NCI-H510A (cell line): ENCODE measurements at places on chromosomes 16 and 17.

GRCh38 chr17:83204230-83204725 lies 124.9 kb downstream of the METRNL start:
- no peak for DNase-seq

GRCh38 chr17:71963791-71964190 lies 157.0 kb upstream of the SOX9 start:
- DNase-seq = no peak

DNA sequence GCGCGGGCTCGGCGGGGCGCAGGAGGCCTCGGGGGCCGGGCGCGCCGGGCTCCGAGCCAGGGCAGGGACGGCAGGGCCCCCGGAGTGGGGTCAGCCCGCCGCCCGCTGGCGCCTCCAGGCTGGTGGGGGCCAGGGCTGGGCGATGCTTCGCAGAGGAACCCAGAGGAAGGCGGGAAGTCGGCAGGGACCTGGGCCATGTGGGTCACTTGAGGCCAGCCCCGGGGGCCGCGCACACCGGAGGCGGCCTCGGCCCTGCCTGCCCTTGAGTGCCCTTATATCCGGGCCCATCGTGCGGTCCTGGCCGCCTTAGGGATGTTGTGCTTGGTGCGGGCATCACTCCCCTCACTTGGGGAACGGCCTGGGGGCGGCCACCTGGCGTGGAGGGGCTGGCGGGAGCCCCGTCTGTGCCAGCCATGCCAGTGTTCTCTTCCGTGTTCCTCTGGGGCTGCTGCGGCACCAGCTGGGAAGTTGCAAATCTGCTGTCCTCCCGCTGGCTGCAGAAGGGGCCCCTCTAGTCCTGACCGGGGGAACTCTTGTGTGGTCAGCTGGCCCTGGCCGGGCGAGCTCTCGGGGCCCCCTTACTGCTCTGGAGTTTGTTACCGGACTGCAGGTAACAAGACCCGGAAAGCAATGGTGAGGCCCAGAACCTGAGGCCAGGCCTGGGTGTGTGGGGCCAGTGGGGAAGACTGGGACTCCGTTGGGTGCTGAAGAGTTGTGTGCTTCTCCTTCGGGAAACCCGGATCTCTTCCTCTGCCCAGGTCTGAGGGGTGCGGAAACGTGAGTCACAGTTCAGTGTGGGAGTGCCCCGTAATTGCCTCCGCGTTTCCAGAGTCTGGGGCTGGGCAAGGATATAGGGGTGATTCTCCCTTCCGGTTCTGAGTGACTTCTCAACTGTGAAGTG lies 849 bp downstream of the CAPN15 start:
- no peak for DNase-seq

GRCh38 chr16:48628359-48628985 lies 18.5 kb upstream of the N4BP1 start:
- no peak for DNase-seq

DNA sequence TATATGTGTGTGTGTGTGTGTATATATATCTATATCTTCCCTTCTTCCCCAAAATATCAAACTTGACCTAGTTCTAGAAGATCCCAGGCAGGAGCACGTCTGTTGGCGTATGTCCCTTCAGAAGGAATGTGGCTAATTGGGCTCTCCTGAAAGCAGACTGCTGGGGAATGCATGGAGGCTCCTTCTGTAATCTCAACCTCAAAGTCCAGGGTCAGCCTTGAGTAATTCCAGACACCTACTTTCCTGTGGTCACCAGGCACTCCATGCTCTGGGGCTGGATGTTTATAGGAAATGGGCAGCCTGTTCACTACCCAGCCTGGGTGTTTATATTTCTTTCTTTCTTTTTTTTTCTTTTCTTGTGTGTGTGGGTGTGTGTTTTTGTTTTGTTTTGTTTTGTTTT lies 13.4 kb downstream of the BCO1 start:
- no peak for DNase-seq

DNA sequence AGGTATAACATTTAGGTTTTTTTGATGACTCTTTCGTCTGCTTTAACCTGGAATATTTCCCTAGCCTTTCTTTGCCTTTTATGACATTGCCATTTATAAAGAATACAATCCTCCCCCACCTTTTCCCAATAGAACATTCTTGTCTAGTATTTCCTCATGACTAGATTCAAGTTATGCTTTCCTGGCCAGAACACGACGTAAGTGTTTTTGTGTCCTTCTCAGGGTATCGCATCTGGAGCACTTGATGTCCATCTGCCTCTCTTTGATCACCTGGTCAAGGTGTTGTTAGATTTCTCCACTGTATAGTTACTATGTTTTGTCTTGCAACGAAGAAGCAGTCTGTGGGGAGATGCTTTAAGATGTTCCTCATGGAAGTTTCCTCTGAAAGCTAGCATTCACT lies 87.4 kb downstream of the MSI2 start:
- DNase-seq = no peak

- DNase-seq = no peak
These were observed 59.6 kb downstream of the TNFRSF13B start for GRCh38 chr17:16912021-16912962.

- no peak for DNase-seq
These were observed 6.9 kb upstream of the ACTG1 start for GRCh38 chr17:81519284-81520020.

DNA sequence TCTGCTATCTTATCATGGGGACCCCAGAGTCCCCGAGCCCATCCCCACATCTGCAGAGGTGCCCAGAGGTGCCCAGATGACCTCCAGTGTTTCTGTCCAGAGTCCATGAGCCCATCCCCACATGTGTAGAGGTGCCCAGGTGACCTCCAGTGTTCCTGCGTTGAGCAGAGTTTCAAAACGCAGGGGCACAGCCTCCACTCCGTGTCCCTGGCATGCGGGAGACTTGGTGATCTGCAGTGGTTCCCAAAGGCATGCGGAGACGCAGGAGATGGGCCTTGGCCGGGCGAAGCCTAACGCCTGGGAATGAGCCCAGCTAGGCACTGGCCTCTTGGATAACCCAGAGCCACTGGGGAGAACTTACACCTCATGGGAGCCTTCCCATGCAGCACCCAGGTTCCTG lies 41.3 kb downstream of the COX4I1 start:
- DNase-seq = no peak

DNA sequence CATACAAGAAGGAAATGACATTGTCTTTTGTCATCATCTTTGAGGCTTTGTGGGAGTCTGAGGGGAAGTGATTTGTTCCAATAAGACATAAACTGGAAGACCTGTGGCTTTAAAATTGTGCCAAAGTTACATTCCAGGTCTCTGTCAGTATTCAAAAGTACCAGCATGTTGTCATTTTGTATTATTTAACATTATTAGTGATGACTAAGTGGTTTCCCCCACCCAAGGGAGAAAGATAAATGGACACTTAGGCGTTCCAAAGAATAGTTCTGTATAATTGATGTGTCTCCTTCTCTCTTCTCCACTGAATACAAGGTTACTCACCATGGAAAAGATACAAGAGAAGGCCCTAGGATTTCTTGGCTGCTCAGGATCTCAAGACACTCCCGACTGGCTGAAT lies 3.8 kb downstream of the CFAP97D1 start:
- DNase-seq = no peak

DNA sequence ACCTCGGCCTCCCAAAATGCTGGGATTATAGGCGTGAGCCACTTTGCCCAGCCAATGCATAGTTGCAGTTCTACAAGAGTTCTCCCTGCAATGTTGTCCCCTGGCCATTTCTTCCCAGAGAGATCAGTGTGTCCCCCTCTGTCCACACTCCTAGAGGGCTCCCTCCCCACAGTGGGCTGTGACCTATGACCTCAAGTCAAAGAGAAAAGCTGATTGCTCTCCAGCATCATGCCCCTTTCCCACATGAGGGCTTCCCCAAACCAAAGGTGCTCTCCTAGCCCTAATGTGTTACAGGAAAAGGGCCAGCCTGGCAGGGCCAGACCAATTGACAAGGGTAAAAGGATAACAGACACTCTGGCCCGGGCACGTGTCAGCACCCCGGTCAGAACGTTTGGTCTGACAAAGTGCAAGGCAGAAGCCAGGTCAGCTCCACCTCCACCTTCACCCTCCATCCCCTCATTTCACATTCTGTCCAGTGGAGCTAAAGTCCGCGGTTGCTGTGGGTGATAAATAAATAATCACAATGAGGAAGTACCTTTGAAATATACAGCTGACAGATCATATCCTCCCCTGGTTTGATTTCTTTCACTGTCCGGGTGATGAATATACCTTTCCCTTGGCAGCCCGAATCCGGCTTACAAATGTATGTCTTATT lies 17.8 kb downstream of the TTLL6 start:
- DNase-seq = no peak

- DNase-seq = no peak
These were observed 96.7 kb downstream of the PMP22 start for GRCh38 chr17:15168379-15168778.

- no peak for DNase-seq
These were observed 38.4 kb downstream of the BPTF start for GRCh38 chr17:67863624-67864247.

- DNase-seq = no peak
These were observed 124.7 kb upstream of the NOG start for GRCh38 chr17:56468840-56469239.

- no peak for DNase-seq
These were observed 568.8 kb upstream of the C16orf82 start for GRCh38 chr16:26497896-26498295.

DNA sequence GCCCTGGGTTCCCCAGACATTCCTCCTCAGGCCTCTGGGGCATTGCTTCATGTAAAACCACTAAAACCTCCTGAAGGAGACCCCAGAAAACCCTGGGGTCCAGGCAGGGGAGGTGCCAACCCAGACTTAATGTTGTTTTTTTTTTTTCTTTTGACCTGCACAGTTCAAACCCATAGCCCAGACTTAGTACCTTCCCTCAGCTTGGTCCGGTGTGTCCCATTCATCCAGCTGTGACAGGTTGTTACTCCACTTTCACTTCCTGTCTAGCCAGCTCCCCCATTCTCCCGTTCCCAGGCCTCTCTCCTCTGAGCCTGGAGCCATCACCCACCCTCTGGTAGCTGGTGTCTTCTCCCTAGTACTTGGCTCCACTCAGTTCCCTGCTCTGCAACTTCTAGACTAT lies 4.8 kb downstream of the CDR2L start:
- DNase-seq = no peak

GRCh38 chr16:82459580-82460256 lies 167.1 kb upstream of the CDH13 start:
- DNase-seq = no peak

DNA sequence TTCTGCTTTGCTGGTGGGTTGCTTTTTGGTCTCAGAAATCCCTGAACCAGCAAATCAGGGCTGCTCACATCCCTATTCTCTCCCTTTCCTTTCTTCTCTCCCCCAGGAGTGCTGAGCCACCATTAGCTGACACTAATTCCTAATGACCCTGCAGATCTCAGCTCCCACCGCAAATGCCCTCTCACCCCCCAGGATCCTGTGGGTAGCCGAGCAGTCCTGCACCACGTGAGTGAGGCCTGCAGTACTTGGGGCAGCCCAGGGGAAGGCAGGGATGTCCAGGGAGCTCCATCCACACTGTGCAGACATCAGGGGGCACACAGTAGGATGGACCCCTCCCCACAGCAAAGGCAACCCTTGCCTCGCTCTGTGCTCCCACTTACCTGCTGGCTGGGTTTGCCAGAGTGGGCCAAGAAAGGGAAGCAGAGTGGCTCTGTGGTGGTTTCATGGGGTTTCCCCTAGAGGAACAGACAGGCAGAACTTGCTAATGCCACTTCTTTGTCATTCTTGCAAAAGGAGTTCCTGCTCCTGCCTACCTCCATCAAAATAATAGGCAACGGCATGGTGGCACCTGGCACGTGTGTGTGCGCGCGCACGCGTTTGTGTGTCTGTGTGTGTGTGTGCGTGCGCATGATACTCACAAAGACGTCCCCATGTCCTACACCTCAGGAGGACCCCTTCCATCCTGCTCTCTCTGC lies 135.6 kb downstream of the GAS7 start:
- DNase-seq = no peak

- no peak for DNase-seq
These were observed 42.3 kb downstream of the CMC2 start for GRCh38 chr16:80964351-80964750.

GRCh38 chr17:12485361-12485906 lies 180.3 kb upstream of the MYOCD start:
- DNase-seq = no peak

DNA sequence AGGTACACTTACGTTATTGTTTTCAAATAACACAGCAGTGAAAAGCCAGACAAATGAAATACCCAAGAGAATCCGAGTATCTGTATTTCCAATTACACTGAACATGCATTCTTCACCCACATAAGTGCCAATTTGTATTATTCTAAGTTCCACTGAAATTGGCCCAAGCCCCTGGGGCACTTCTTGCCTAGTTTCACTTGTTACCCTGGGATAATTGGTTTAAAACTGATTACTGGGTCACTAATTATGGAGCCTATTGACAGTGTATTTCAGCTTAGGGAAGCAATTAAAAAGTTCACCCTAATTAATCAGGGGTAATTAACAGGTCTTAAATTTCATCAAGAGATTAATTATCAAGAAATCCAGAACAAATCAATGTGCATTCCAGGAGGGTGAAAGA lies 60.5 kb upstream of the HS3ST2 start:
- no peak for DNase-seq

DNA sequence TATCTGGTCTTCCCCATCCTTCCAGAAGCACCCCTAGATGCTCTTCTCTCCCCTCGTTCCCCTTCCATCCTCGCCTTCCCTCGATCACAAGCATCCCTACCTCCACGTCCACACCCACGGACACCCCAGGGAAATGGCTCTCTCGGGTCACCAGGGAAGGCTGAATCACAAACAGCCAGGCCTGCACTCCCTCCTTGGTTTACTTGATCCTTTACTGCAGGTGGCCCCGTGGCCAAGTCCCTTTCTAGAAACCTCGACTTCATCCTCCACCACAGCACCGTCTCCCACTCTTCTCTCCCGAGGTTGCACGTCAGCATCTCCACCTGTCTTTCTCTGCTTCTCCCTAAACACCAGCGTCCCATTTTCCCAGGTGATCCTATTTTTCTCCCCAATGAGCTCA lies 6.5 kb upstream of the RBFOX3 start:
- DNase-seq = no peak

DNA sequence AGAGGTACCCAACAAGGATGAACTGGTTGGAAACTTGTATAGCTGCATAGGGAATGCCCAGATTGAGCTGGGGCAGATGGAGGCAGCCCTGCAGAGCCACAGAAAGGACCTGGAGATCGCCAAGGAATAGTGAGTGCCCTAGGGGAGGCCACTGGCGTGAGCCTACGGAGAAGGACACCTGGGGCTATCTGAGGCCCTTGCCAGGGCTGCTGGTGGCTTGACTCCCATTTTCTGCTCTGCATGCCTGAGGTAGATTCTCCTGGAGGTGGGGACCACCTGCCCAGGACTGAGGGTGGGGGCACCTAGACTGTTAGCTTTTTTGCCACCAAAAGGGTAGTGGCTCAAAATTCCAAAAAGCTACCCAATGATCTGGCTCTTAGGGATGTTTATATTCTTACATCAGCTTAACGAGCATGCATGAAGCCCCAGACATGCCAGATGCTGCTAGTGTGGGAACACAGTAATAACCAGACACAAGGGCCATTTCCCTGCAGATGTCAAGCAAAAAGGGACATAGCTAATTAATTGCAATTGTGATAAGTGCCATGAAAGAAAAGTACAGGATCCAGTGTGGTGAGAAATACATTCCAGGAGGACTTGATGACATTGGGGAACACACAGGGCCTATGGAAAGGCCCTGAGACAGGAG lies 8.8 kb downstream of the ODAD4 start:
- no peak for DNase-seq

- no peak for DNase-seq
These were observed 191.4 kb upstream of the CDH5 start for GRCh38 chr16:66175058-66175457.
